Natural killer cell (primary cell): ENCODE measurements at places on chromosomes 5 and 9. TPM values are rescaled to one million over a fixed set of nuclear protein-coding genes. Genes with fewer than 3 reads are reported as not detected.

DNA sequence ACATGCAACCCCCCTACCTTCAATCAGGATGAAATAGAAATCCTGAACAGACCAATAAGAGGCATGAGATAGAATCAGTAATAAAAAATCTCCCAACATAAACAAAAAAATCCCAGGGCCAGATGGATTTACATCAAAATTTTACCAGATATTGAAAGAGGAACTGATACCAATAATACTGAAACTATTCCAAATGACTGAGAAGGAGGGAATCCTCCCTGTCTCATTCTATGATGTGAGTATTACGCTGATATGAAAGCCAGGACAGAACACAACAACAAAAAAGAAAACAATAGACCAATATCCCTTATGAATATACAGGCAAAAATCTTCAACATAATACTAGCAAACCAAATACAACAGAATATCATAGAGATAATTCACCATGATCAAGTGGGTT, 109.0 kb upstream of the SMC2 start:
- H3K27me3 ChIP-seq, result no peaks in the 10 kb centered on the region
- DNase-seq, result no peak
- no peak overlapping the region for H3K27ac ChIP-seq
- no peaks in the 10 kb centered on the region for H3K4me1 ChIP-seq
- H3K4me3 ChIP-seq, result no peak overlapping the region

DNA sequence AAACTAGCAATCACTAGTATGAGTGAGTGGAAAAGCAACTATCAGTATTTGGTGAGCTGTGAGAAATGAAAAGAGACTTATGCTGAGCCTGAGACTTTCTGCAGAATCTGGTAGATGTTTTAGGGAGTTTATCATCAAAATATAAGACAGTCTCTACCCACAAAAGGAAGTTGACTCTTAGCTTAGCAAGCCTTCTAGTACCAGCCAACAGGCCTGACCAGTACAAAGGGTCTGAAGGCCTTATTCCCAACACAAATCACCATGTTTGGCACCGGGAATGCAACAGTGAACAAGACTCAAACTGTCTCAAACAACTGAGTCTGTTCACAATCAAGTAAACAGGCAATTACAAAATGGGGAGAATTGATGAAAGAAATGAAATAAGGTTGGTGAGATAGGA, 244.4 kb downstream of the CWC27 start:
- no peak overlapping the region for H3K27ac ChIP-seq
- H3K27me3 ChIP-seq, result no peaks in the 10 kb centered on the region
- DNase-seq, result no peak
- no peaks in the 10 kb centered on the region for H3K36me3 ChIP-seq

DNA sequence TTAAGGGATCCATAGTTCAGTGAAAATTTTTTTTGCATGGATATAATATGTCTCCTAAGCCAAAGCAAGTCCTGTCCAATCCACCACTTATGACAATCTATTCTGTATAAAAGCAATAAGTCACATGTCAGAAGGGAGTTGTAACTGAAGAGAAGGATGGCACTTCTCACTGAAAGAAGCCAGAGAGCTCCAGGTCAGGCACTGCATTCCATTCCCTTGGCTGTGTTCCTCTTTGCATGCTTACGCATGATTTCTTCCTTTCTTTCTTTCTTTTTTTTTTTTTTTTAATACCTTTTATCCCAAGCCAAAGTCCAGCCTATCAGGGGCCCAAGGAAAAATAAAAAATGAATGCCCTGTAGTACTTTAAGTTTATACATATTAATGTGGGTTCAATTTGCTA, 39.8 kb downstream of the MAMDC2 start:
- DNase-seq, result no peak
- H3K27ac ChIP-seq, result no peak overlapping the region

- no peaks in the 10 kb centered on the region for H3K27me3 ChIP-seq
- H3K4me1 ChIP-seq, result no peaks in the 10 kb centered on the region
- H3K4me3 ChIP-seq, result no peak overlapping the region
- no peak overlapping the region for H3K27ac ChIP-seq
Measured at GRCh38 chr5:157721159-157721558, 10.1 kb upstream of the THG1L start.

GRCh38 chr5:139682016-139682975, 34.1 kb downstream of the CXXC5 start:
- peaks cover 67% of the 10 kb centered on the region for H3K4me1 ChIP-seq
- peaks cover 38% of the 10 kb centered on the region for H3K36me3 ChIP-seq
- no peak overlapping the region for H3K4me3 ChIP-seq
- H3K27me3 ChIP-seq, result no peaks in the 10 kb centered on the region

GRCh38 chr5:9473624-9474023, 72.3 kb downstream of the SEMA5A start:
- no peaks in the 10 kb centered on the region for H3K36me3 ChIP-seq
- DNase-seq, result no peak
- H3K27me3 ChIP-seq, result no peaks in the 10 kb centered on the region
- no peak overlapping the region for H3K27ac ChIP-seq

The PCDHB7 gene
- not detected for total RNA-seq

The PDE6A gene
- total RNA-seq, result not detected
